ENCODE measurements at places on chromosomes 4 and X. TPM values are rescaled to one million over a fixed set of nuclear protein-coding genes. Genes with fewer than 3 reads are reported as not detected.

DNA sequence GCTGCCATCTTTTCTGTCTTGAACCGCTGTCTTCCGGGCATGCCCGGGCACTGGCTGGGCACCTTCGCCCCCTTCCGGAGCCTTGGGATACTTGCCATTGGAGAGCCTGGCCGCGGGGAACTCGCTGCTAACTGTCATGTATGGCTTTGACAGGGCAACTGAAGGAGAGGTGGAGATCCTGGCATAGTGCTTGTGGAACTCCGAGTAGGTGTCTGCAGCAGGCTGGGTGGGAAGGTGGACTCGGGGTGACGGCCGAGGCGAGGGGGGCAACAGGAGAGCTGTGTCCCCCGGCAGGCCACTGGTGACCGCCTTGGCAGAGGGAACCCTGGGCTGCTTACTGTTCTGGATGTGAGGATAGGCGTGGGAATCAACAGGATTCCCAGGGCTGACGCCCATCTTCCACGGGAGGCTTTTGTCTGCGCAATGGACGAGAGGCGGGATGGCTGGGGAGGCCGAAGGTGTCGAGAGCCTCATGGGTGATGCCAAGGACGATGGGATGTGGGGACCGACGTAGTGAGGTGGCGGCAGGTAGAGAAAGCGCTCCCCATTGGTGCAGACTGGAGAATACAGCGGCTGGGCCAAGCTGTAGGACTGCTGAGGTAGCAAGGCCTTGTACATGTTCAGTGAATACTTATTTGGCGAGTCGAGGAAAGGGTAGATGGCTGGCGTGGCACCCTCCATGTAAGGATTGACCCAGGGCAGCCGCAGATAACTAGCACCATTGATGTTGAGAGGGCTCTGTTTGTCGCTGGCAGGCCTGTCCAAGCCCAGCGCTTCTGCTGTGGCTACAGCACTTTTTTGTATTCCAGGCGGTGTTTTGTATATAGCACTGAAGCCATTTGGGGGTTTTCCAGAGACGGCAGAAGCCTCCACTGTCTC, 23.4 kb downstream of the BCOR start:
- DNase-seq, result no peak

DNA sequence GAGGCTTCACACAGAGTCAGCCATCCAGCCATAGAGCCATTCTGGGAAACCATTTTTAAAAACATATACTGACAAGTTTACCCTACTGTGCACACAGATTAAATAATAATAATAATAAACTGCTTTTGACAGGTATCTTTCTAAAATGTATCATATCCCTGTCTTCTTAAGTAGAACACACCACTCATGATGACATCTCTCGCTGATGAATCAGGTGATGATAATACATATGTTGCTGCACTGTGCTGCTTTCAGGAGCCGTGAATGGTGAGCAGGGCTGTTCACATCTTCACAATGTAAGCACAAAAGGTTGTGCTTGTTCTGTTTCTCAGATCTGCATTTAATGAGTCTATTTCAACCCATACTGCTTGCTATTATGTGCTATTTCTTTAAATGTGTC, 3.5 kb downstream of the MTNR1A start:
- no peak for DNase-seq

Gene CCDC149
- total RNA-seq, result not detected

Gene CXCR3
- total RNA-seq, result 73.5 TPM

DNA sequence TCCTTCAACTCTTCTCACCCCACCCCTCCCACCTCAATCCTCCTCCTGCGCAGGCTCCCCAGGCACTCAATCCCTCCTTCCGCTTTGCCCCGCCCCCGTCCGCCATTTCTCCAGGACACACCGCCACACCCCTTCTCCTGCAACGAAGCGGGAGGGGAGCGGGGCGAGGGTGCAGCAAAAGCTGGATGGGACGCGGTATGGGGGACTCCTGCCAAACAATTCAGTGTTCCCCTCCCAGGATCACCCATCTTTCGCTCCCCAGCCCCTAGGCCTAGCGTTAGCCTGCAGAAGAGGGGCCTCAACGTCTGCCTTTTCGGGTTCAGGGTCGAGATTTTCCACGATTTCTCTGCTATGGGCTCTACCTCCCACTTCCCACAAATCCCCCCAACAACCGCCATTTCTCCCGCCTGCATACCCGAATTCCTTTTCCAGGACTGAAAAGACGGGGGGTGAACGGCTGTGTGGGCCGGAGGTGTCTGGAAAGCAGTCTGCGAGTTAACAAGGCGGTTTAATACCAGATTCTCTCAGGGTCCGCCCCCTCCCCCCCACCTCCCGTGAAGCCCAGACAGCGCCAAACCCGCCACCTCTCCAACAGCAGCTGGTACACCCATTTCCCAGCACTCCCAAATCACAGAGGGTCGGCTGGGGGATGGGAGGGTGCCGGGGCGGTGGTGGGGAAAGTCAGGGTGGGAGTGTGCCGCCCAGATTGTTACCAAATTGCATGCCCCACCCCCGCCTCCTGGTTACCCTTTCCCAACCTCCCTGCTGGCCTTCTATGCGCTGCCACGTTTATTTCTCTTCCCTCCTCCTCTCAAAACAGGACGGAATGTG, 774 bp downstream of the ARMCX2 start:
- DNase-seq, result peak; percentile 57
